ENCODE measurements at places on chromosomes 13 and 19. TPM values are rescaled to one million over a fixed set of nuclear protein-coding genes. Genes with fewer than 3 reads are reported as not detected.

The OR4F17 gene
- total RNA-seq: not detected

The SLC15A1 gene
- total RNA-seq: not detected

The LGALS4 gene
- not detected for total RNA-seq

The FFAR2 gene
- total RNA-seq: not detected

The FLT1 gene
- total RNA-seq: 5.2 TPM

The IL12RB1 gene
- 0.18 TPM for total RNA-seq

The TMEM38A gene
- total RNA-seq: 0.35 TPM

The KIR3DL1 gene
- total RNA-seq: not detected

The VAV1 gene
- total RNA-seq: not detected

The KCNN1 gene
- not detected for total RNA-seq

The RASA3 gene
- 25.4 TPM for total RNA-seq

The NKG7 gene
- not detected for total RNA-seq

The KLK1 gene
- total RNA-seq: not detected

The CAPS gene
- total RNA-seq: 0.58 TPM

The ZNF99 gene
- not detected for total RNA-seq

The CD209 gene
- total RNA-seq: not detected

The NBEA gene
- total RNA-seq: 1.1 TPM

The HCN2 gene
- total RNA-seq: 1.2 TPM

The CRLF1 gene
- total RNA-seq: 3.4 TPM

The APC2 gene
- total RNA-seq: not detected

The MPHOSPH8 gene
- total RNA-seq: 9.2 TPM

The LILRB3 gene
- not detected for total RNA-seq

The ZNF681 gene
- total RNA-seq: 0.29 TPM

The PABPC3 gene
- total RNA-seq: under 0.01 TPM

The CYP2A13 gene
- not detected for total RNA-seq

The BRSK1 gene
- total RNA-seq: 4.3 TPM

The WDR87 gene
- not detected for total RNA-seq

The C19orf67 gene
- total RNA-seq: not detected

The CEACAM8 gene
- not detected for total RNA-seq

The SCGB2B2 gene
- total RNA-seq: not detected

The PEAK3 gene
- total RNA-seq: not detected

The PSG6 gene
- total RNA-seq: not detected

The ARL11 gene
- not detected for total RNA-seq

The ZNF490 gene
- total RNA-seq: 2.3 TPM

The ZNF486 gene
- 7.1 TPM for total RNA-seq

All from myometrial cell (primary cell).